ENCODE measurements at places on chromosomes 7 and 10. TPM values are rescaled to one million over a fixed set of nuclear protein-coding genes. Genes with fewer than 3 reads are reported as not detected.
A peak's percentile ranks its signal among the peaks of the same experiment; 100 is the strongest.

DNA sequence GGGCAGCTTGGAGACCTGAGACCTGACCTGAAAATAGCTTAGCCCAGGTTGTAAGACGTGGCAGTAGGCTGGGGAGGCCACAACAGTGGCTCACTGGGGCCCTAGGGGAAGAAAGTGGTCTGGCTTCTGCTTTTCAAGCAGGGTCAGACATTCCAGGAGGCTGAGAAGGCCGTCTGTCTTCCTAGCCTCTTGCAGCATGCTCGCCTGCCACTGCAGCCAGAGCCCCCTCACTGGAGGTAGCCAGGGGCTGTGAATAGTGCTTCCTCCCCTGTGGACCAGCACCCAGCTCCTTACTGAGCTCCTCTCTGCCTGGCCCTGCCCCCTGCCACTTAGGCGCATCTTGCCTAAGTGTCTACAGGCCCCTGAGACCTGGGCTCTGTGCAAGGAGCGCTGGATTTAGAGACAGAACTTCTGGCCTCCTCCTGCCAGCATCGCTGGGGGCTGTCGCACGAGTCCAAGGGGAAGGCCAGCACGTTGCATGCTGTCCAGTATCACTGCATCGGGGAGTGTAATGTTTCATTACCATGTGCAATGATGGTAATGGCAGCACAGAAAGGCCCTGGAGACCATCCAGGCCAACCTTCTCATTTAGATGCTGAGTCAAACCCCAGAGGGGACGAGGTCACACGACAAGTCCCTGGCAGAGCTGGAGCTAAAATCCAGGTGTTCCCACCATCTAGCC lies 12.7 kb downstream of the ZMIZ1 start:
- DNase-seq = no peak

FAM25A gene
- total RNA-seq = not detected

GRCh38 chr10:72367301-72367960 lies 12.7 kb upstream of the DNAJB12 start:
- no peak for DNase-seq

- DNase-seq = peak; percentile 28
These were observed 50.2 kb upstream of the GNA12 start for GRCh38 chr7:2894118-2894940.
